NCI-H2081 treated with DMSO at 0.1 percent for 48 hours (cell line): ENCODE measurements at places on chromosomes 4 and X.

DNA sequence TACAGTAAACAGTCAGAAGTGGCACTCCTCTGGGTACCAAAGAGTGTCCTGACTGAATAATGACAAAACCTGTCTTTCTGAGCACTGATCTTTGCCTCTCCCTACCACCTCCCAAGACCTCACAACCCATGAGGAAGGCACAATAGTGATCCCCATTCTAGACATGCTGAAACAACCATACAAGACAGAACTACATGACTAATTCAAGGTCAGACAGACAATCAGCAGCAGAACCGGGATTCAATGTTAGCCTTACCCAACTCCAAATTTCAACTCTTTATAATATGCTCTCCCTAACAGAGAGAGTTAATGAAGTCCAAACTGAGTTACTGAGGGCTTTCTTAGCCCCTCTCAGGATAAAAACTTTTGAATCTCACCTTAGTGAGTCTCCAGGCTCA, 71.0 kb downstream of the IRF2 start:
- no peak for DNase-seq

DNA sequence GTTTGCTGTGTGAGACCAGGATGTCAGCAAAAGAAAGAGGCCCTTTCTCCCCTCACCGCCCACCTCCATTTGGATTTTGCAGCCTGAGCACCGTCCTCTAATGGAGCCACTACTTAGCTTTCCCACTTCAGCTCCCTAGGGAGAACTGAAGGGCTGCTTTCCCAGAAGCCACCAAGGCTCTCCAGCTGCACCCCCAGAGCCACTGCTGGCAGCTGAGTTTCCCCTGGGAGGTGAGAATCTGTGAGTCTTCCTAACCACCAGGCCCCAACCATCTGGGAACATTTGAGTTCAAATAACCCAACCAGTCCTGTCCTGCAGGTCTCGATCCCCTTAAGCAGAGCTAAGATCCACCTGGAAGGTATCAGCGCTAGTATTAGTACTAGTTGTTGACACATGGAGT, 173.1 kb upstream of the USP9X start:
- DNase-seq, result no peak

DNA sequence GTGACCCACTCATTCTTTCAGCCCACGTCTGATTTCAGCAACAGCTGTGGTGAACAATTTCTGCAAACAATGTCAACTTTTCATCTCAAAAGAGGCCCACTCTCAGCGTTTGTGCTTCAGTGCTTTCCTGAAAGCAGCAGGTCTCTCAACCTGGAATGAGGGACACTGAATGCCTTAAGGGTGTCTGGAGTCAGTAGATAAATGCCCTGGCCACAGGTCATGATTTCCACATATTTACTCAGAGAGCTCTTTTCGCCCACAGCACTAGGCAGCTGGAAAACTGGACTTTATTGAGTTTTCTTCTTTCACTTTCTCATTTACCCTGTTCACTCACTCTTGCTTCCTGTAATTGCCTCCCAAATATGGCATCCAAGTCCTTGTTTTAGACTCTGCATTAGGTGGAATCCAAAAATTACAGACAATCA, 52.8 kb downstream of the NPFFR2 start:
- DNase-seq, result no peak

- no peak for DNase-seq
Observed at GRCh38 chr4:156898373-156899117, 73.1 kb downstream of the PDGFC start.

GRCh38 chr4:94357624-94358023, 15.0 kb upstream of the HPGDS start:
- DNase-seq, result no peak

GRCh38 chr4:89023140-89023539, 33.8 kb downstream of the FAM13A start:
- DNase-seq, result no peak

DNA sequence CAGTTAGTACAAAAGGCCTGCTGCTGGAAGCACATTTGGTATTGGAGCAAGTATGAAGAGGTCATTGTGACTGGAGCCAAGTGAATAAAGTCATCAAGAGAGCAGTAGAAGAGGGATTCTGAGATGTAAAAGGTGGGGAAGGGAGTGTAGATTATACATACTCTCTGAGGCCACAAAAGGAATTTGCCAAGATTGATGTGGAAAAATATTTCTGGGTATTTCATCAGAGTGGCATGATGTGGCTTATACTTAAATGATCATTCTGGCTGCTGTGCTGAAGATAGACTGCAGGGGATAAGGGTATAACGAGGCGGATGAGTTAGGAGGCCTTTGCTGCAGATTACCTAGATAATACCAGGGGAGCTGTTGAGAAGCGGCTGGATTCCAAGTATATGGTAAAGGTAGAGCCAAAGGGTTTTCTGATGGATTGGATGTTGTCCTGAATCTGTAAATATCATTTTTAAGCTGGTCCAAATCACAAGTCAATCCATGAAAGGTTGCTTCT, 231.8 kb upstream of the AGA start:
- no peak for DNase-seq

DNA sequence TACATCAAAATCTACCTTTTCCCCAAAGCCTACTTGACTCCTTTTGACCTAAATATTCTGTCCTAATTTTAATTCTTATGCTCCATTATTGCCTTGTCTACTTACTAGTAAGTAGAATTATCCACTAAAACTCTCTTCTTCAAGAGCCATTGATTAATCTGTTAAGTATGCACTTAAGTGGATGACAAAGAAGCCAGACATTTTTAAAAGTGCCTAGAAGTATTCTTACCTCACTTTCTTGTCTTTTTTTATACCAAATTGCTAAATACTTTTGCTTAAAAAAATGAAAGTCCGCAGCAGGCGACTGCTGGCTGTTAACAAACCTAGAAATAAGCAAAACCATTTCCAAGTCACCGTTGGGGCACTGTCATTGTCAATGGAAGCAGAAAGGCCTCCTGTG, 20.1 kb upstream of the FRMPD4 start:
- DNase-seq, result no peak

DNA sequence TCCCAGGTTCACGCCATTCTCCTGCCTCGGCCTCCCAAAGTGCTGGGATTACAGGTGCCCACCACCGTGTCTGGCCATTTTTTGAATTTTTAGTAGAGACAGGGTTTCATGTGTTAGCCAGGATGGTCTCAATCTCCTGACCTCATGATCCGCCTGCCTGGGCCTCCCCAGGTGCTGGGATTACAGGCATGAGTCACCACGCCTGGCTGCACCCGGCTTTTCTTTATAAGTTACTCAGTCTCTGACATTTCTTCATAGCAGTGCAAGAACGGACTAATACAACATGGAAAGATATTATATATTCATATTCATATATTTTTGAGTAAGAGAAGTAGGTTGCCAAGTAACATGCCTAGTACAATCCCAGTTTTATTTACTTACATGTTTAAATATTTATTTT, 22.9 kb downstream of the SHROOM3 start:
- no peak for DNase-seq

- DNase-seq, result no peak
Observed at GRCh38 chr4:84218031-84218430, 281.1 kb downstream of the NKX6-1 start.

GRCh38 chr4:128831531-128832242, 22.2 kb downstream of the JADE1 start:
- DNase-seq, result peak; percentile 4

- DNase-seq, result no peak
Observed at GRCh38 chr4:31984872-31985271, 1264.7 kb downstream of the PCDH7 start.

- no peak for DNase-seq
Observed at GRCh38 chr4:129453524-129454200, 357.7 kb downstream of the C4orf33 start.

DNA sequence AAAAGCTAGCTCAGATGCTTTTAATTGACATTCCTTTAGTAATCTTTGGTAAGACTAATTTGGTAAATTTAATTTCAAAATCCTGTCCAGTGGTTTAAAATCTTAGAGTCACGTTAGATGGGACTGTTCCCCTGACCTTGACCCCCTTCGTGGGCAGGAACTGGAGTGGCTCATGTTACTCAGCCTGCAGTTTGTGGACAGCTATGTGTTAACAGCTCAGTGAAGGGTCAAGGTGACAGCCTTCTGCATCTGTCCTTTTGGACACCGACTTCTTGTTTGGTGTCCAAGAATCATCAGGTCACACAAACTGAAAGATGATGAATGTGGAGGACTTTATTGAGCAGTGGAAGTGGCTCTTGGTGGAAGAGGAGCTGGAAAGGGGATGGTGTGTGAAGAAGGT, 2.9 kb downstream of the ARSF start:
- no peak for DNase-seq

DNA sequence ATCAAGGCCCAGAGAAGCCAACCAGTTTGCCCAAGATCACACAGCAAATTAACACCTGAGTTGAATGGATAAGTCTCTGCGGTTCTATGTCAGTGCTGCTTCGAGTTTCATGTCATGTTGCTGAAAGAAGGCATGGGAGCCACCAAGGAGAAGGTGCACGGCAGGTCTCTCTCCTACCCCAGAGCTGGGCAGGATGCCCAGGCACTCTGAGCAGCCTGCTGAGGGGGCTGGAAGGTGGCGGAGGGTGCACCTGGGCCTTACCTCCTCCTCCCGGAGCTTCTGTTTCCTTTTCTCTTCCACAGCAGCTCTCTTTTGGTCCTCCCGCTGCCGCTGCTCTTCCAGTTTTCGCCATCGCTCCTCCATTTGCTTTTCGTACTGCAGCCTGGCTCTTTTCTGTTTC, 53.6 kb downstream of the MAP7D2 start:
- DNase-seq, result no peak

- DNase-seq, result no peak
Observed at GRCh38 chrX:108088511-108088910, 2.8 kb downstream of the PSMD10 start.

DNA sequence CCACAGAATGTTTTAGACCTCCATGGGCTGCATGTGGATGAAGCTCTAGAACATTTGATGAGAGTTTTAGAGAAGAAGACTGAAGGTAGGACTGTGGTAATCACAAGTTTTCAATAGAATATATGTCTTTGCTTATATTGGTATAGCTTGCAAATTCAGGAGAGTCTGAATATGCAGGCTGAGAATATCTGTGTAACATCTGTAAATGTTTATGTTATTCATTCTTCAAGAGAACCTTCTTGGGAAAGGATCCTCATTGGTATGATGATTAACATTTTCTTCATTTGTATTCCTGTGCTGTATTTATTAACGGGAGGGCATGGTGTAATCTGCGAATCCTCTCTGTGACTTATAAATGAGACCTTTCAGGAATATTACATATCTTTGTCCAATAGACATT, 52.1 kb upstream of the RHOH start:
- no peak for DNase-seq

DNA sequence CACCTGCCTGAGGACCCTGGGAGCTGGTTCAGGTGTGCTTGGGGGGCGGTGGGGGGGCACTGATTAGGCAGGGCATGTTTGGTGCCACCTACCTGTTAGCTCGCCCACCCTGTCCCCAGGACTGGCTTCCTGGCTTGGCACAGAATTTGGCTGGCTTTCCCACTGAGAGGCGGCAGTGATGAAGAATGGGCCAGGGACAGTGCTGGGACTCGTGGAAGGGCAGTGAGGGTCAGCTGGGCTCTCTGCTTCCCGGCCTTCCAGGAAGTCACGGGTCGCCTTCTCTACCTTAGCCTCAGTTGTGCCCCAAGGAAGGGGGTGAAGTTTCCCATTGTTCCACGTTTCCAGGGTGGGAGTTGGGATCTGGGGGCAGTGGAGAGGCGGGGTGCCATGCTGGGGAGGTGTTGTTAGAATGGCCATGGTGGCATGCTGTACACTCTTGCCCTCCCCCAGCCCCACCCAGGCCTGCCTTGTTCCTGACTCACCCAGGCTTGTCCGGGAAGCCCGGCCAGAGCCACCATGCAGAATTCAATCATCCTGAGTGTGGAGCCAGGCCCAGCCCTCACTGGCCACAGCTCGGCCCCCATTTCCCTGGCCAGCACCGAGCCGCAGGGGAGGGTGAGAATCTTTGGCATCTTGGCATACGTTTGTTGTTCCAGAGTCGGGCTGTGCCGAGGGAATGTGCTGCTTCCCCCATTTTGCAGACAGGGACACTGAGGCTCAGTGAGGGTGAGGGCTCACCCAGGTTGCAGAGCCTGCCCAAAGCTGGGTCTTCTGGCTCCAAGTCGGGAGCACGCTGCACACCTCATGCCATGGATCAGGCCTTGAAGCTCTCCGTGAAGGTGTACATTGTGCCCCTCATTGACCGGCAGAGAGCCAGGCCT, 21.9 kb upstream of the GPR78 start:
- DNase-seq, result no peak

- DNase-seq, result no peak
Observed at GRCh38 chr4:126939401-126939800, 693.4 kb upstream of the INTU start.

GRCh38 chr4:14693728-14694127, 308.6 kb upstream of the CPEB2 start:
- DNase-seq, result no peak
